Activated CD8-positive, alpha-beta T cell treated with anti-CD3 and anti-CD28 coated beads for 36 hours (primary cell): ENCODE measurements at places on chromosomes 6 and 20. TPM values are rescaled to one million over a fixed set of nuclear protein-coding genes. Genes with fewer than 3 reads are reported as not detected.

The PROCR gene
- total RNA-seq = 2.3 TPM

The TMEM170B gene
- 1.8 TPM for total RNA-seq

The CYP39A1 gene
- total RNA-seq = not detected

The STX11 gene
- total RNA-seq = 19.4 TPM

The RIMS1 gene
- not detected for total RNA-seq

The RPL7L1 gene
- total RNA-seq = 137 TPM
